Stimulated activated CD8-positive, alpha-beta memory T cell treated with anti-CD3 and anti-CD28 coated beads, Interleukin-7, amount 100 ng/mL, for 4 hours (primary cell): ENCODE measurements at places on chromosomes 3 and 15.
A peak's percentile ranks its signal among the peaks of the same experiment; 100 is the strongest.

DNA sequence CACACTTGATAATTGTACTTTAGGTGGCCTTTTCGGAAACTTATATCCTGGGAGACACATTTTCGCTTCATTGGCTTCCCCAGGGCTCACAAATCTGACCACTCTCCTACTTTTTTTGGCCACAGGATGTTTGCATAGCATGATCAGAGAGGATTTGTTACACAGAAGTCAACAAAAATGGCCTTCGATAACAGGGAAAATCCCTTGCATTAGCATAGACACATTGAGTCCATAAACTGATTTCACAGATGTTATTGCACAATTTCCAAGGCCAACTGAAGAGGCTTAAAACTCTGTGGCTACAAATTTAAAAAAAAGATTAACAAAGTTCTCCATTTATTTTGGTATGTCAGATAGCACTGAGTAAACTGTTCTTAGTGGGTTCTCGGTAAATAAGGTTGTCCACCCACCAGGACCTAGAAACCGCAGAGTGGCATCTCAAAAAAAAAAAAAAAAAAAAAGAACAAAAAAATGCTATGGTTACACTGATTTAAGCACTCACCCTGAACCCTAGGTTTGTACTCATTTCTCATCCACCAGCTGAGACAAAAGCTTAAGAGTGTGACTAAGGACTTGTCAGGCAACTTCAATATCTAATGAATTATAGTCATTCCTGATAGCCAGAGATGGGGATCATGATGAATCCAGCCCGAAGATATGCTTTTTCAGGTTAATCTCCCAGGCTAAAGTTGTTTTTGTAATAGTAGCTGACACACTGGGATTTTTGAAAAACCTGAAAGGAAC, 188.9 kb upstream of the SYNPR start:
- DNase-seq: no peak

- no peak for DNase-seq
These were observed 1.2 kb downstream of the HRH1 start for GRCh38 chr3:11155341-11156025.

- DNase-seq: no peak
These were observed 39.4 kb downstream of the TPRA1 start for GRCh38 chr3:127551178-127551577.

- DNase-seq: no peak
These were observed at the start of gene SH2D7 for GRCh38 chr15:78092261-78093041. Gene SH2D7, plus strand, starts transcription at chr15:78092561. Its CDS starts 24 bp downstream, at chr15:78092585.

GRCh38 chr3:159861369-159861987, 127.2 kb upstream of the IL12A start:
- no peak for DNase-seq

GRCh38 chr3:134251731-134252391, 1.2 kb upstream of the RYK start:
- no peak for DNase-seq

- DNase-seq: no peak
These were observed 178.5 kb downstream of the SMAD6 start for GRCh38 chr15:66880380-66881155.

GRCh38 chr3:69838217-69838616, 99.0 kb downstream of the MITF start:
- DNase-seq: no peak

DNA sequence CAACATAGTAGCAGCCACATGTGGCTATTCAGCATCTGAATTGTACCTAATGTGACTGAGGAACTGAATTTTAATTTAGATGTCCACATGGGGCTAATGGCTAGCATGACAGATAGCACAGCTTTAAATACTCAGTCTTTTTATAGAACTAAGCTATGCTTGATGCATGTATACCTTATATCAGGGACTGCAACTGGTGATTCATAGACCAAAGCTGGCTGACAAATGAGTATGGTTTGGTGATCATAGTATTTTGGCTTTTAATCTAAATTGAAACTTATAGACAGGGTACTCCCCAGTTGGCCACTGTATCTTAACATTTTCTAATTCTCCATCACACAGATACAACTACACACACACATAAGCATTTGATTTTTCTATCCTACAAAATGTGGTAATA, 83.6 kb downstream of the IGSF11 start:
- DNase-seq: no peak

DNA sequence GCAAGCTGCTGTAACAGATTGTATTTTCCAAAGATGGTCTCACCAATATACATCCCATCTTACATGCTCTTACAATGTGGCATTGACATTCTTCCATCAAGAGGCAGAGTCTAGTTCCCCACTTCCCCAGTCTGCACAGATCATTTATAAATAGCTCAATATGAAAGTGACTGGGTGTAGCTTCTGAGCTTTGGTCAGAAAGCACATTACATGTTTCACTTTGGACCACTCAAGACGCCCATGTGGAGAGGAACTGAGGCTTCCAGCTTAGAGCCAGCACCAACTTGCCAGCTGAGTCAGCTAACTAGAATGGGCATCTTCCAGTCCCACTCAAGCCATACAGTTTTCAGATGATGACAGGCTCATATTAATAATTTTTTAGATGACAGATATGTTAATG, 45.5 kb downstream of the GREM1 start:
- no peak for DNase-seq

GRCh38 chr3:116405231-116405630, 40.1 kb downstream of the LSAMP start:
- no peak for DNase-seq

DNA sequence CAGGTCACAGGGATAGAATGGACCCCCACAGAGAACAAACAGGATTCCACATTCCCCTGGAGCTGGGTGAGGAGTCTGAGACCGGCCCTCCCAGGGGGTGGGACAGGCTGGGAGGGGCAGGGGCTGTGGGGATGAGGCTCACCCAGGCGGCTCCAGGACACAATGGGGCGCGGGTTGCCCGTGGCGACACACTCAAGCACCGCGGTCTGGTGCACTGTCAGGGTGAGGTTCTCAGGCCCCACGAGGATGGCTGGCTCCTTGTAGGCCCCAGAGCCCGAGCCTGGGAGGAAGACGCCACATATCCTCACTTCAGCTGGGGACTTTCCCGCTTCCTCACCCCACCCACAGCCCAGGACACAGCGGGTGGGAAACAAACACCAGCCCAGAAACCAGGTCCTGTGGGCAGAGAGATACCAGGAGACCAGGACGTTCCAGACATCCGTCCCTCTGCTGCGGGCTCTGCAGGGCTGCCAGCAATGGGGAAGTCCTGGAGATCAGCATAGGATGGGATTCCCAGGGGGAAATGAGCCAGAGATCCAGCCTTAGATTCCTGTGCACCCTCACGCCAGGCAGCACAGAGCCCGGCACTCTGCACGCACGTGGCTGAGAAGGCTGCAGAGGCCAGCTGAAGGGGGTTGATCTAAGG, 30.2 kb downstream of the RNU5B-1 start:
- DNase-seq: no peak

- DNase-seq: no peak
These were observed 77.8 kb upstream of the HES1 start for GRCh38 chr3:194058189-194058571.

DNA sequence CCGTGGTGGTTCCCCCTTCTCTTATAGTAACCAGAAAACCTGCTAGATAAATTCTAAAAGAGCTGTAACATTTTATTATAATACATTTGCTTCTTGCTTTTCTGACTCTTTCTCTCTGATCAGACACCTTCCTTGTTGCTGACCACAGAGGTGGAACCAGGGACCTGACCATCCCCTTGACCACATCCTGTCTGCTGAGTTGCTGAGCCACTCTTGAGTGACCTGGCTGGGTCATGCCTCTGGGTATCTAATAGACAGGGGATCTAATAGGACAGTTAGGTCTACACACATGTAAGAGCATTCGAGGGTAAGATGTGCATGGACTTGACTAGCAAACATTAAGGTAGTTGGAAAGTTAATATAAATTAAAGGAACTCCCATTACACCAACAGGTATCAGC, 22.8 kb upstream of the TRIM59 start:
- no peak for DNase-seq

DNA sequence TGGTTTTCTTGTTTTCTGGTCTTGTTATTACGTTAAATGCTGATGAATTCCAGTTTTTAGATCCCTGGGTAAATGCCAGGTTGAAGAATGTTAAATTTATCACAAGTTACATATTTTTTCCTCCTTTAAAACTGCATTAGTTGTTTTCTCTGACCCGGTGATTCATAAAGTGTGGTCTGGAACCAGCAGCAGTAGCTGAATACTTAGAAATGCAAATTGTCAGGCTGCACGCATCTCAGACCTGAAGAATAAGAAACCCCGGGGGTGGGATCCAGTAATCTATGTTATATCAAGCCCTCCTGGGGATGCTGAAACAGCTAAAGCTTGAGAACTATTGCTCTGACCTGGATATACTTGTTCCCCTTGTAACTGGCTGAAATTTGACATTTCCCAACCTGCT, 69.1 kb downstream of the PEX5L start:
- no peak for DNase-seq

DNA sequence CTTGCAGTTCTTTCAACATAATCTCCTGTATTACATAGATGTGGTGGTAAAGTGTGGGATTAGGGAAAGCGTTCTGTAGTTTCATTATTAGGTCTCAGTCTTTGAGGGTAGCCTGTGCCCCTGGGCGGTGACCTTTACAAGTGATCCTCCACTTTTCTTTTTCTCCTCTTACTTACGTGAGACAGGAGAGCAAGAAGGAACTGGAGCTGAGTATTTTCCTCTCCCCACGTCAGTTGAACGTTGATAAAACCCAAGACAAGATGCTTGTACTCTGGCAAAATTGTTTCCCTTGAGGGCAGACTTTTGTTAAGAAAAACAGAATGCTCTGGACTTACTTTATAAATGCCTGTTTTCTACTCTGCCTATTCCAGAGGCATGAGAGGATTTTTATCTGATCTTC, 378.7 kb downstream of the ZNF385D start:
- no peak for DNase-seq

DNA sequence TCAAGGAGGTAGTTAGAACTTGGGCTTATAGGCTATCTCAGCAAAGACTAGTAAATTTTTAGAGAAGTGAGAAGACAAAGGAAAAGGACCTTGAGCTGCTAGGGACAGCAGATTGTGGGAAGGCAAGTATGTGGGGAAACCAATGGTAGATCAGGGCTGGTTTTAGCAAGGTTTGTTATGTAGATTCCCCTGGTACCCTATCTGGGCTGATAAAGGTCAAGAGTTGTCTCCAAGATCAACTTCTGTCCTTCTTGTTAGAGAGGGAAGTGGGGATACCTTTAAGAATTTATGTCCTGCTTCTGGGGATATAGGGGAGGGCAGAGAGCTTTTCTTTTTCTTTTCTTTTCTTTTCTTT, 28.9 kb downstream of the KAT2B start:
- DNase-seq: no peak

DNA sequence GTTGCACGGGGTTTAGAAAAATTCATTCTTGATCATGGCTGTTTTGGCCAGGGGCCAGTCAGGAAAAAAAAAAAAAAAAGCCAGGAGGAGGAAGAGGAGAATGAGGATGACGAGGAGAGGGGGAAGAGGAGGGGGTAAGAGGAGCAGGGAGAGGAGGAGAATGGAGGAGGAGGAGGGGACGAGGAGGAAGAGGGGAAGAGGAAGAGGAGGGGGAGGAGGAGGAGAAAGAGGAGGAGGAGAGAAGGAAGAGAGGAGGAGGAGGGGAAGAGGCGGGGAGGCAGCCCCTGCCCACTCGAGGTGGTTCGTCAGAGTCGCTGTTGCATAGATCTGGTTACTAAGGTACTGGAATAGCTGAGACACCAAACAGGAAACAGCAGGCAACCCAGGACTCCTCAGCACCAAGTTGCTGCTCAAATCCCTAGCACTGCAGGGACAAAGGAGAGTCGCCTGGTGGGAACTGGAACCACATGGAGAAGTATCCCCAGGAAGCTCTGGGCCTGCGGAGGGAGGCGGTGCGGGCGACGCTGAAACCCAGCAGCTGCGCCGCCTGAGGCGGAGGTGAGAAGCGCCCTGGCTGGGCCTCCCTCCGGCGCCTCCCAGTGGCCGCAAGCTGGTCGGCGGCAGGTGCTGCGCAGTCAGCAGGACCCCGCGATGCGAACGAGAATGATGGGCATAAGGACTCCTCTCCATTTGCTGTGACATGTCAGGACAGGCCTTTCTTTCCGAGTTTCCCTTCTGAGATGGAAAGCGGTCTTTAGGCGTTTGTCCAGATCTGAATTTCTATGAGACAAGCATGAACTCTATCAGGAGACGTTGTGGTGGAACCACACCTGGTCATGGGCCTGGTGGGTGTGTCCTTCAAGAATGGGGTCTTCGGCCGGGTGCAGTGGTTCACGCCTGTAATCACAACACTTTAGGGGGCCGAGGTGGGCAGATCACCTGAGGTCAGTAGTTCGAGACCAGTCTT, 17.5 kb downstream of the FAM240A start:
- peak; percentile 39 for DNase-seq

DNA sequence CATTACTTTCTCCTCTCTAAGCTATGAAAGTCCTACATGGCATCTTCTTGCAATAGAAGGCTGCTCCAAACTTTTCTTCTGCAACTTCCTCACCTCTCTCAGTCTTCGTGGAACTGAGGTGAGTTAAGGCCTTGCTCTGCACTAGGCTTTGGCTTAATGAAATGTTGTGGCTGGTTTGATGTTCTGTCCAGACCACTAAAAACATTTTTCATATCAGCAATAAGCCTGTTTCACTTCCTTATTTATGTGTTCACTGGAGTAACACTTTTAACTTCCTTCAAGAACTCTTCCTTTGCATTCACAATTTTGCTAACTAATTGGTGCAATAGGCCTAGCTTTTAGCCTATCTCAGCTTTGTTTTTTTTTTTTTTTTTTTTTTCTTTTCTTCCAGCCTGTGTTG, 335.3 kb upstream of the NECTIN3 start:
- DNase-seq: no peak

DNA sequence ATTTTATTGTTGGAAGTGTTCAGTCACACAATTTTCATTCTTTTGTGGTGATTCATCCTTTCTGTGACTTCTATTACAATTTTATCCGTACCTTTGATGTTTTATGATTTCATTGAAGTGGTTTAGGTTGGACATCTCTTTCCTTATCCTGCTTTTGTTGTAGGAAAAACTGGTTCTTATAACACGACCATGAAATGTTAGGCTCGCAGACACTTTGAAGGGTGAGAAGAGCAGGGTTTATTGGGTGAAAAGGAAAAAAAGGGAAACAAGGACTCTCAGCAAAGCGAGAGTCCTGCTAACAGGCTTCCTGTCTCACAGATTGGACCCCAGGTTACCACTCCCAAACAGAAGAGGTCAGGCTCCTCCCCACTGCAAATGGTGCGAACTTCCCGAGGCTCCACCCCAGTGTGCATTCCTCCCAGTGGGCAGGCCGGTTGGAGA, 257.4 kb downstream of the STXBP5L start:
- no peak for DNase-seq
